Inflammatory macrophage treated with lipopolysaccharide for 1 hour (primary cell): ENCODE measurements at places on chromosomes 7 and 10.

DNA sequence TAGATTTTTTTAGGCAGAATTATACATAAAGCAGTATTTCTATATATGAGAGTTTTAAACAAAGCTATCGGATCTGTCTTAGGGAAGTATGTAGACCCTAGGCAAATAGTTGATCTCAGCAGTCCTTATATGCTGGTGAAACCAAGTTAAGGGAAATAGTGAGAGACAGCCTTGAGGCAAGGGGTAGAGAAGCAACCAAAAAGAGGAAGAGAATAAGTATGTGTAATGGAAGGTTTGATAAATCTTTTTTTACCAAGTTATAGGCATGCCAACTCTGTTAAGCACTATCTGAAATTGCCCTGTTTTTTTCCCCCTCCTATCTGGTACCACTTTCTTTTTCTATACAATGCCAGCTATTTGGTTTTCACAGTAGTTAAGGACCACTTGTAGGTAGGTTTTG, 19.9 kb downstream of the SPAG6 start:
- DNase-seq = peak; percentile 51

DNA sequence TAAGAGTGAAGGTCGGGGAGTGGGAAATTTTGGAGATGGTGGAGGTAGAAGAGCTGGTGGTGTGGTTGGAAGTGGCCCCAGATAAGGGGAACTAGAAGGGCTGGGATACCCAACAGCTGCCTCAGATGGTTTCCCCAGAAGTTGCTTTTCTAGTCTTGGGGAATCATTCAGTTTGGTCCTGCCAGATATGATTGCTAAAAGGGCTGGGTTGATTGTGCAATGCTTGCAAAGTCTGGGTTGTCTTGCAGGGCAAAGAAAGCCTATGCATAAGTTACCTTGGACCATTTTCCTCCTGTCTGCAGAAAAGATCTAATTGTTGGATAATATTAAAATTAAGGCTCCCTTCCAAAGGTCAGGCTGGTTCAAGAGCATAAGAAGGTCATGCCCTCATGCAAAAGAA, 213.8 kb upstream of the ZNF804B start:
- DNase-seq = no peak

GRCh38 chr10:37754538-37755323, 102.7 kb downstream of the ZNF248 start:
- no peak for DNase-seq

GRCh38 chr10:22338931-22339330, 6.4 kb upstream of the SPAG6 start:
- DNase-seq = peak; percentile 55

GRCh38 chr7:152528612-152529011, 92.8 kb upstream of the KMT2C start:
- no peak for DNase-seq

DNA sequence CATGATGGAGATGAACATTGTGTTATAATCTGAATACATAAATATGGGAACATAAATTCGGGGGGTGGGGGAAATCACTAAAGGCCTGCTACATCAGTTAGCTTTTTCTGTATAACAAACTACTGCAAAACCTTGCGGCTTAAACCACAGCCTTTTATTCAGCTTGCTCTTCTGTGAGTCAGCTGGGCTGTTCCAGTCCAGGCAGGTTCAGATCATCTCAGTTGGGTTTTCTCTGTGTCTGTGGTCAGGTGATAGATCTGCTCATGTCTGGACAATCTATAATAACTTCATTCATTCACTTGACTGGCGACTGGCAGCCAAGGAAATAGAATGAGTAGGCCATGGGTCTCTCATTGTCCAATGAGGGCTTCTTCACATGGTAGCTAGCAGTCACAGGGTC, 23.5 kb downstream of the HTR7 start:
- DNase-seq = no peak

DNA sequence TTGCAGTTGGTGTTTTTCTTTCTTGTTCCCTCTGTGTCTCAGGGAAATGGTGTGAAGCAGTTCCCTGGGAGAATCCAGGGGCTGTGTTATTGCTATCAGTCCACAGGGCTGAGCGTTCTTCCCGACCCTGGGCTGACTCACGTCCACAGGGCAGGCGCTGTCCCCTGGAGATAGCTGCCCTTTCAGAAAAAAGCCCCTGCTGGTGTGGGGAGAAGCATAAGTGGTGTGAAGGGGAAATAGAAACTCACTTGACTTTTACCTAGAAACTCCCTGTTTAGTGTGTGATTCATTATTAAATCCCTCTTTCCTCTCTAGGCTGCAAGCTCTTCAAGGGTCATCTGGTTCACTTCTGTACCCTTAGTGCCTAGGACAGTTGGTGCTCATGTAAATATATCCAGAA, 63.3 kb upstream of the SMNDC1 start:
- no peak for DNase-seq

DNA sequence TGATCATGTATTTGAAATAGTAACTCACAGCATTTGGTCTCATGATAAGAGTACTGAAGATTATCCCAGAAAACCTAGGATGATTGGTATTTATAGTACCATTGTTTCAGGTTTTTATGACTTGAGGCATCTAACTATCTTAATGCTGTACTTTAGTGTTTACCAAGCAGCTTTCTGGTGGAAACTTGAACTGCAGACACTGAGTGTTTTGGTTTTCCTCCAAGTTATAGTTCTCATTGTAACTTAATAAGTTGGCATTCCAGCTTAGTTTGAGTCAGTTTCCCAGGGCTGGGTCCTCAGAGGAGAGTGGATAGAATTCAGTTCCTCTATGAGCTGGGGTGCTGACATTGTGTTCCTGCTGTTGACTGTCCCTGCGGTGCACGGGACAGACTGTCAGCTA, 50.4 kb downstream of the SEC23IP start:
- DNase-seq = no peak

- no peak for DNase-seq
These were observed 179.1 kb downstream of the PRKCQ start for GRCh38 chr10:6400821-6401465.

- DNase-seq = no peak
These were observed 18.8 kb downstream of the POLL start for GRCh38 chr10:101569323-101569621.

- no peak for DNase-seq
These were observed 39.5 kb downstream of the PRPS1L1 start for GRCh38 chr7:17988141-17988540.
